ENCODE measurements at places on chromosomes 4 and X.
A peak's percentile ranks its signal among the peaks of the same experiment; 100 is the strongest.

GRCh38 chr4:74724979-74725378 is 69.3 kb downstream of the BTC start:
- no peak for DNase-seq

DNA sequence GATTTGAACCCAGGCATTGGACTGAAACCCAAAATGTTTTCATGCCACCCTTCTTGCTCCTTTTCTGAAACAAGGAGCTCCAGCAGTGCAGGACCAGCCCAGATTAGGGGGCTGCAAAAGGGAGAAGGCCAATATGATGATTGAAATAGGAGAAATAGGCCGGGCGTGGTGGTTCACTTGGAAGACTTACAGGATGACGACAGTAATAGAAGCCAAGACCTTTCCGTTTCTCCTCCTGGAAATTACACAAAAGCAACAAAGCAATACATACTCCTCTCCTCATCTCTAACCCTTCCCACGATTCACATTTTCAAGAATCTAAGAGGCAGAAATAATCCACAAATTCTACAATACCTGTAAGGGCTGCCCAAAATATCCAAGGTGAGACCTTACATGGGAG is 90.8 kb downstream of the ANAPC4 start:
- DNase-seq = no peak

DNA sequence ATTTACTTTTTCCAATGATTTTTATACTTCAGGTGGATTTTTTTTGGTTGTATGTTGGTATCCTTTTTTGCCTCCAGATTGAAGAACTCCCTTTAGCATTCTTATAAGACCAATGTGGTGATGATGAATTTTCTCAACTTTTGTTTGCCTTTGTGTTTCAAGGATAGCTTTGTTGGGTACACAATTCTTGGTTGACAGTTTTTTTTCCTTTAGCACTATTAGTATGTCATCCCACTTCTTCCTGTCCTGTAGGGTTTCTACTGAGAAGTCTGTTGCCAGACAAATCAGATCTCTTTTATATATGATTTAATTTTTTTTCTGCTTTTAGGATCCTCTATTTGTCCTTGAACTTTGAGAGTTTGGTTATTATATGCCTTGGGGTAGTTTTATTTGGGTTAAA is 463.0 kb upstream of the GALNT7 start:
- no peak for DNase-seq

DNA sequence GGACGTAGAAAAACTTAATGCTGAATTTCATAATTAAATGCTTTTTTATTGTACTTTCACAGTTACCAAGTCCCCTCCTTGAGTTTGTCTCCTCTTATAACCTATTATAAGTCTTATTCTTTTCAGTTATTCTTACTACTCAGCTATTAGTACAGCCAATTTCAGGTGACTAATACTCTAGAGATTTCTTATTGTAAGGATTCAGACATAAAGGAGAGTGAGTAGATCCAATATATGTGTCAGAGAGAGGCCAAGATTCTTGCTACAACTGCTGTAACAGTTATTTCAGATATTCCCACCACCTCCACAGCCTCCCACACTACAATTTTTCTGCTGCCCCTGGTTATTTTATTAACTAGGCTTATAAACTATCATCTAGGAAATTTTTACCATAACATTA is 274.5 kb downstream of the GPAT3 start:
- DNase-seq = no peak

- no peak for DNase-seq
These were observed 4.5 kb downstream of the CASP3 start for GRCh38 chr4:184644553-184645307.

GRCh38 chr4:112817933-112818593 is 181.1 kb downstream of the LARP7 start:
- peak; percentile 58 for DNase-seq

DNA sequence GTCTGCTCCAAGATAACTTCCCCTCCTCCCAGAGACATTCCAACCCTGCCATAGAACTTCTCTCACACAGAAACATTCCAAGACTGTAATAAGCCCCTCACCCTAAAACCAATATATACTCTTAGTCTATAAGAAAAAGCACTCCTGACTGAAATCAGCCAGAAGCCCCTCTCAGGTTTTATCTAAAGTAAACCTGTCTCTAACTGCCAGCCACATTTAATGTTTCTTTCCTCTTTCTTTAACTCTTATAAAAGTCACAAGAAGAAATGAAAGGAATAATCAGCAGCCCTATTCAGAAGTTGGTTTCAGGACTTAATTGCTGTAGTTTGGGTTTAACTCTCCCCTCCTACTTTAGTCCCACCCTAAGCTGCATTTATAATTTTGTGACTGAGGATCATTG is 165.0 kb upstream of the ZCCHC13 start:
- DNase-seq = no peak

GRCh38 chr4:74716436-74716765 is 77.9 kb downstream of the BTC start:
- DNase-seq = no peak

DNA sequence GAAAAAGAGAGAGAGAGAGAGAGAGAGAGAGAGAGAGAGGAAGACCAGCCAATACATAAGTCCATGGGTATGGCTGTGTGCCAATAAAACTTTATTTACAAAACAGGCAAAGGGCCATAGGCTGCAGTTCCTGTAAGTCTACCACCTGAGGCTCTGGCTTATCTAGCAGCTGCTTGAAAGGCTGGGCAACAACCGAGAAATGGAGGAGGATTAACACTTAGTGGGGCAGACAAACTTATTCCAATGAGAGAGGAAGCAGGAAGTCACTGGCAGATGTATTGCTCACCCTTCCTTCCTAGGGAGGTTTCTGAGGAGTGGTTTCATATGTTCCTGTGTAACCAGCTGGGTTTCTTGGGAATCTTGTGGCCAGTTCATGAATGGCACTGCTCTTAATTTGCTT is 4.7 kb upstream of the GPR143 start:
- DNase-seq = no peak

Data from right kidney (tissue), 9 donors.